AG10803 (cell line): ENCODE measurements at places on chromosomes 2 and 18.

DNA sequence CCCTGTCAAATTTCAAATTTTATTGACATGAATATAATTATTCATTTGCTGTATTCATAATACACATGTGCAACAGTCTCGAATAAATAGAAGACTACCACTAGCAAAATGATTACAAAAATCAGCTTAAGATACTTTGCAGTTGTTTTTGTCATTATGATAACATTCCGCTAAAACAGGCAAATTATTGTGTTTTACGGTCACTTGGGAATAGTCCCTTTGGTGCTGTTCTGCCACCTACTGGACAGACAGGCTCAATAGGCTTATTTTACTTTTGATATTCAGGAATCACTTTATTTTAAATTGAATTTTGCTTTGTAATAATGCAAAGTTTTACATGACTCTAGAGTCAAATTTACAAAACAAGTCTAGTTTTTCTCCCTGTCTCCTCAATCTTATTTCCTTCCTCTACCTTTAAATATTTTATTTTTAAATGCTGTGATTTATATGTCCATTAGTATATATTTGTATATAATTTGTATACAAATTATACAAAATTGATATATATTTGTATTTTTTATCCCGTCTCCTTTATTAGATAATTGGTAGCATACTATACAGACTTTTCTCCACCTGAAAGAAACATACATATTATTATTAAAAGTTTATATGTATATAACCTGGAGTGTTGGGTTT is 456.3 kb downstream of the DLGAP1 start:
- peak; percentile 62 for DNase-seq

- DNase-seq = no peak
Observed at GRCh38 chr2:66899109-66899508, 464.2 kb downstream of the MEIS1 start.

GRCh38 chr2:232418056-232418455 is 11.4 kb downstream of the ALPG start:
- DNase-seq = no peak

DNA sequence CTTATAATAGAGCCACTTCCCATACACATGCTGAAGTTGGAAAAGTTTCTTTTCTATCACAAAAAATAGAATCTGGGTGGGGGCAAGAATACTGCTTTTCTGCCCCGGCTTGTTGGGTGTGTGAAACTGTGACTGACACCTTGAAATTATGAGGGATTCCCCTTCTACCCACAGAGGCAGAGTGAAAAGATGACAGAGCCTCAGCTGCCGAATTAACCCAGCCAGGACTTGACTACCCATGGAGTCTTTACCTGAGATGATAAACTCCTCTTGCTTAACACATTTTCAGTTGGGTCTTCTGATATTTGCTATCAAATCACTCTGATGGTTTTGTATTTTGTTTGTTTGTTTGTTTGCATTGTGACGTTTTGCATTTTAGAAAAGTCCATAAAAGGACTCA is 66.0 kb upstream of the PMAIP1 start:
- no peak for DNase-seq

GRCh38 chr2:222418739-222419138 is 5.6 kb upstream of the SGPP2 start:
- no peak for DNase-seq

DNA sequence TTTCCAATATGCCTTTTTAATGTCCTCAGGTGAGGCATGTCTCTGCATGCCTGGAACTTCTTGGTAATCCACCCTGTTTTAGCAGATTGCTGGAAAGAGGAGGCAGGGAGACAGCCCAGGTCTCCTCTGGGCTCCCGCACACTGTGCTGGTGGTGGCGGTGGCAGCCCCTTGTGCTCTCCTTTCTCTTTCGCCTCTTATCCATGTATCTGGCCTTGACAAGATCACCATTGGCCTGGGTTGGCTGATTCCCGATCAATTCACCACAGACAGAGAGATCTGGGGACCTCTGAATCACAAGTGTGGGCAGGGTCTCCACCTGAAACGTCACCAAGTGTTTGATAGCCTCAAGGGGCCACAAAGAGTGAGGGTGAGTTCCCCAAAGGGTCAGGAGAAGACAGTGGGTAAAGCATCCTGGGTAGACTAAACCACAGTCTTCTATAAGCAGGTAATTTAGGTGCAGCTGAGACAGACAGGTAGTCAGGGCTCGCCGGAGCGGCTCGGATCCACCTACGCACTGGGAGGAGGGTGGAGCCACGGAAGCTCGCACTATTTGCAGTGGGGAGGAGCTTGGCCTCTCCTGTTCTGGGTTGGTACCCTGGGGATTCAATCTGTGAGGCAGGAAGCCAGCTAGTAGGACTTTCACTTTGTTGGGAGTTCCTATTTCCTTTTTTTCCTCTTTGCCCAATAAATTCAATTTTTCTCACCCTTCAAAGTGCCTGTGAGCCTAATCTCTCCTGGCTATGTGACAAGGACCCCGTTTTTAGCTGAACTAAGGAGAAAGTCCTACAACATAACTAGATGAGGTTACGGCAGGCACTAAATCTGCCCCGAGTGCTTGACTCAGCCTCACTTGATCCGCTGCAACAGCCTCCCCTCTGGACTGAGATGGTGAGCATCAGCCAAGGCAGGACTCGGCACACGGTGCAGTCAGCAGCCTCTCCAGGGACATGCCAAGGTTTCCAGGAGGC is 57.6 kb downstream of the SLC4A3 start:
- peak; percentile 81 for DNase-seq

- DNase-seq = no peak
Observed at GRCh38 chr2:70974592-70974991, 3.8 kb upstream of the ANKRD53 start.

DNA sequence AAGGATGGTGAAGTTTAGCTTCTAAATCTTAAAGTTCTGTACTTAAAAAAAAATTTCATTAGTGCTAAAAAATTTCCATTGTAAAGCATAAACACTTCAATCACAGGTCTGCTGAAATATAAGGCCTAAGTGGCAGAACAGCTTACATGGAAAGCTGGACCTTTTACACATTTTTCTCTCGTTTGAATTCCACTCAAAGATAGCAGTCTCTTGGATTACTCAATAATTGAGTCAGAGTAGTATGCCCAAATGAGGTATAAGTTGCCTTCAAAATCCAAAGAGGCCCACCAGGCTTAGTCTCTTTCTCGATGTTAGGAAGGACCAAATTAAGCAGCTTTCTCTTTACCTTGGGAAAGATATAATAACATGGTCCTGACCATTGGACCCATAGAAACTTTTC is 220.4 kb upstream of the CWC22 start:
- DNase-seq = peak; percentile 7

GRCh38 chr2:66303471-66303870 is 131.5 kb upstream of the MEIS1 start:
- DNase-seq = no peak

DNA sequence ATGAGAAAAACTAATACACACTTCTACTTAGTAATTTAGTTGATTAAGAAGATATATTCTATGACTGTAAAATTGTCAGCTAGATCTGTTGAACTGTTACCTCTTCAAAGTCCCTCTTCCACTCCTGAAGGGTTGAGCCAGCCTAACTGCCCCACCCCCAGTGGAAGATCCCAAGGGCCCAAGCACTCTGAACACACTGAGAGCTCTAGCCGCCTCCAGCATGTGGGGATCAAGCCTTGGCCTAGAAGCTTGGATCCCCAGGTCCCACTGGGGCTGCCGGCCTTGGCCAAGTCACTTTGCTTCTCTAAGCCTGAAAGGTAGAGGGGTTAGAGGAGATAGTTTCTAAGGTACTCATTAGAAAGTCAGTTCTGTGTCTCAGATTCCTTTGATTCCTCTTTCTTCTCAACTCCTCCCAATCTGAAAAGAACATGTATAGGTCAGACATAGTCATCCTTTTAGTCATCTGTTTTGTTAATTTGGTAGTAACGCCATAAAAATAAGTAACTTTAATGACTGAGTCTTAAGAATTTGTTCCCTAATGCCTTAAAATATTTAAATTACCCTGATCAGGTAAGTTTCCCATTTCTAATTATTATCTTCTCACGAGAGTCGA is 5.6 kb downstream of the CPSF3 start:
- DNase-seq = no peak

- no peak for DNase-seq
Observed at GRCh38 chr2:88754585-88755320, 63.3 kb downstream of the RPIA start.

DNA sequence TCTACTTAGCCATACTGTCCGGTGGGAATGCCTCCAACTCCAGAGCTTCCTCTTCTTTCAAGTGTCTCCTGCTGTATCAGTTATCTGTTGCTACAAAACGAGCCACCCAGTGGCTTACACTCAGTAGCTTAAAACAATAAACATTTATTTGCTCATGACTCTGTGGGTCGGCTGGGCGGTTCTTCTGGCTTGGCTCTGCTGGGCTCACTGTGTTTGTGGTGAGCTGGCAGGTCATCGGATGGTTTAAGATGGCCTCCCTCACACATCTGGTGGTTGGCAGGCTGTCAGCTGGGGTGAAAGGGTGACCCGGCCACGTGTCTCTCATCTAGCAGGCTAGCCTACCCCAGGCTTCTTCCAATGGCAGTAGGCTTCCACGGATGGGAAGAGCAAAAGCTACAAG is 122.4 kb upstream of the SLC1A4 start:
- DNase-seq = peak; percentile 96

DNA sequence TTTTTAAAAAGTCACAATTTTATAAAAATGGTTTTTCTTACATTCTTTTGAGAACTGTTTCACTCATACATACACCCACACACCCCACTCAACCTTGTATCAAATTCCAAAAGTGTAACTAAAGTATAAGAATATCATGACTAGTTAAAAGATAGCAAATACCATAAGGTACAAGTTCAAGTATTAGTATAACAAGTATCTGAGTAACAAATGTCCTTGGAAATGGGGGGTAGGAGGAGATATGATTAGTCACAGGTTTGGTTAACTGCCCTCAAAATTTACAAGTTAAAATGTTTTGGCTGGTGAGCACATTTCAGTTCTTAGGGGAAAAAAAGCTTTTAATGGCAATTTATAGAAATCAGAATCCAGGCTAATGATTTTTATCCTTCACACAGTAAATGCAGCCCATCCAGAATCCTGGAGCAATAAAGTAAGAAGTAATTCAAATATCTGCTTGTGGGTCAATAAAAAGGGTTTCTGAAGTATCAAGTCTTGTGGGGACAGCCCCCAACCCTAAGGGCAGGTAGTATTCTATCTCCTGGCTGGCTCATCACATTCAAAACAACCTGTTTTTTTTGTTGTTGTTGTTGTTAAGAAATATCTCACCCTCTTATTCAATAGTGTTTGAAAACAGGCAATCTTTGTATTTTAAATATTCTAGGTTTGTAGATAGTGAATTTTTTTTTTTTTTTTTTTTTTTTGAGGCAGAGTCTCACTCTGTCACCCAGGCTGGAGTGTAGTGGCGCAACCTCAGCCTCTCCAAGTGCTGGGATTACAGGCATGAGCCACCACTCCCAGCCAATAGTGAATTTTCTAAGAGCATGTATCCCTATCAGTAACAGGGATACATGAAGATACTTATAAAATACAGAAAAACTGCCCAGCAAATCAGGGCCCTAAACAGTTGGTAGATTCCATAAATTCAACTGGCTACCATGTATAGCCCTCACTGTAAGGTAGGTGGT is 14.5 kb downstream of the IAH1 start:
- peak; percentile 35 for DNase-seq

DNA sequence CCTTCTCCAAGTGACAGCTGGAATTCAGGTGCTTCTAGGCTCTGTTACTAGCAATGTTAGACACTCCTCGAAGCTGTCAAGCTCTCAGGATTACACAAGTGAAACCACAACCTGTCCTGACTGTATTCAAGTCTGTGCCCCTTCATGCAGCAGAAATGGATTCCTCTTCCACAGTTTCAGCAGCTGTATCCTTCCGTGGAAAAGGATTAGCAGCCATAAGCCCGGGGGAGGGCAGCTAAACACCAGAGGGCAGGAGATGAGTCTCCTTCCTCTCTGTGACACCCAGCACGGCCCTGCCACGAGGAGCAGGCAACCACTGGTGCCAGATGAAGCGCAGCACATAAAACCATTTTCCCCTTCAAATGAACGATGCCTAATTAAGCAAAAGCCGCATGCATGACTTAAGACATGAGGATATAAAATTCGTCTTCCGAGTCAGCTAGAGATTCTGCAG is 1.2 kb downstream of the ST3GAL5 start:
- peak; percentile 48 for DNase-seq

DNA sequence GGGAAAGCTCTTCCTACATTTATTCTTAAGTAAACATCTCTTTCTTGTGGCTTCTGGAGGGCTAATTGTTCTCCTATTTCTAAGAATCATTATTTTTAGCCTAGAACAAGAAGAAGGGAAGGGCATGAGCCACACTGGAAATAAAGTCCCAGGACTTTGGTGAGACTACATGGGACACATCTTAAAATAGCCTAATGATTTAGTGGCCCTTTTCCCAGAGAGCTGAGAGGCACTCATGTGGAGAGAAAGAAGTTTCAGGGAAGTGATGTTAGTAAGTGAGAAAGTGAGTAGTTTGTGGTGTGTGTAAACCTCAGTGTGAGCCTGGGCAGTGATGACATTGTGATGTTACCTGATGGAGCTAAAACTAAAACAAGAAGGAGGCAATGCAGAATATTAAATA is 14.6 kb downstream of the ITGA4 start:
- DNase-seq = no peak

DNA sequence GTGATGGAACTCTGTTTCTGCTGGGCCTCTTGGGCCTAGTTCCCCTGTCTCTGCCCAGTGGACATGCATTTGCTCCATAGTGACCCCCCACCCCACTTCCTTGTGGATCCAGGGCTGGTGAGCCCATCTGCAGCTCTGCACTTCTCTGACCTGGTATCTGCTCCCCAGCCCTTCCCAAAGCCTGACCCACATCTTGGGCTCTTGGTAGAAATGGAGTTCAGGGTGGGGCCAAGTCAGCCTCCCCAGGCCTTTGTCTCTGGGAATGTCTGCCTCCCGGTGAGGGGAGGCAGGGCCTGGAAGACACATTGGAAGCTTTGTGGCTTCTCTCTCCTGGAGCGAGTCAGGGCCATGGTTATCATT is 6.3 kb upstream of the TRAF3IP1 start:
- DNase-seq = no peak

DNA sequence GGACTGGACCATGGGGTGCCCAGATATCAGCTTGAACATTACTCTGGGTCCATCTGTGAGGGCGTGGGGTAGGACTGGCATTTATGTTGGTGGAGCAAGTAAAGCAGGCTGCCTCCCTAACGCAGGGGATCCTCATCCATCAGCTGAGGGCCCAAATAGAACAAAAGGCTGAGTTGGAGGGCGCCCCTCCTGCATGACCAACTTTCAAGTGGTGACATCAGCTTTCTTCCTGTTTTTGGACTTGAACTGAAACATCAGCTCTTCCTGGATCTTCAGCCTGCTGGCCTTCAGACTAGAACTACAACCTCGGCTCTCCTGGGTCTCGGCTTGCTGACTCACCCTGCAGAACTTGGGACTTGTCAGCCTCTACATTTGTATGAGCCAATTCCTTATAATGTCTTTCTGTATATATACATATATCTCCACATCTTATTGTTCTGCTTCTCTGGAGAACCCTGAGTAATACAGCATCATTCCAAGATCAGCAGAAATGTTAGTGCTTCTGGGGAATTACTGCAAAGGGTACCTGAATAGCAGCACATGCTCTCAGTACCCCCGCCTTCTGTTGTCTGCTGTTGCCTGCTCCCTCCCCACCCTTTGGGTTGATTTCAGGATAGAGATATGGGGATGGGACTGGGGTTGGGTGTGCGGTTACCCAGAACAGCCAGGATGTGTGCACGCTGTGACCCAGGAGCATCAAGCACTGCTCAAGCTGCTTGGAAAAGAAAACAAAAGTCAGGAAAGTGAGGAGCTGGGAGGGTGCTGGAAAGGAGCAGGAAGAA is 20.0 kb downstream of the TMEM127 start:
- no peak for DNase-seq

- peak; percentile 0 for DNase-seq
Observed at GRCh38 chr2:185291035-185291647, 447.5 kb upstream of the FSIP2 start.
